Activated CD8-positive, alpha-beta memory T cell treated with anti-CD3 and anti-CD28 coated beads, Interleukin-2, amount 10 ng/mL, durations not matched to agents 7 days and 5 days (primary cell): ENCODE measurements at places on chromosomes 4 and X. TPM values are rescaled to one million over a fixed set of nuclear protein-coding genes. Genes with fewer than 3 reads are reported as not detected.

TCEAL9 gene
- 1.5 TPM for total RNA-seq

DUSP21 gene
- total RNA-seq: not detected

GRCh38 chr4:100414016-100414790 is 103.6 kb downstream of the EMCN start:
- no peak for DNase-seq
- no peaks in the 10 kb centered on the region for H3K4me1 ChIP-seq
- H3K4me3 ChIP-seq: no peak overlapping the region
- H3K27me3 ChIP-seq: peaks cover 9% of the 10 kb centered on the region

GASK1B gene
- total RNA-seq: not detected

- peaks cover 5% of the 10 kb centered on the region for H3K4me1 ChIP-seq
- no peak overlapping the region for H3K4me3 ChIP-seq
- no peaks in the 10 kb centered on the region for H3K36me3 ChIP-seq
- H3K27me3 ChIP-seq: peaks cover 10% of the 10 kb centered on the region
- no peak overlapping the region for H3K27ac ChIP-seq
Observed at GRCh38 chr4:100391086-100391485, 126.7 kb downstream of the EMCN start.

AMTN gene
- not detected for total RNA-seq

GLUD2 gene
- total RNA-seq: 0.38 TPM

GRCh38 chrX:70139736-70140135 is 6.5 kb downstream of the IGBP1 start:
- peaks cover 34% of the 10 kb centered on the region for H3K36me3 ChIP-seq
- H3K27ac ChIP-seq: peak overlapping the region; percentile 16
- no peak for DNase-seq
- peaks cover 24% of the 10 kb centered on the region for H3K4me1 ChIP-seq
- H3K27me3 ChIP-seq: no peaks in the 10 kb centered on the region

- H3K27me3 ChIP-seq: peaks cover 6% of the 10 kb centered on the region
- no peak for DNase-seq
- H3K27ac ChIP-seq: no peak overlapping the region
- H3K4me1 ChIP-seq: peaks cover 11% of the 10 kb centered on the region
- H3K4me3 ChIP-seq: no peak overlapping the region
Observed at GRCh38 chrX:13226214-13226613, 93.6 kb downstream of the ATXN3L start.

DNA sequence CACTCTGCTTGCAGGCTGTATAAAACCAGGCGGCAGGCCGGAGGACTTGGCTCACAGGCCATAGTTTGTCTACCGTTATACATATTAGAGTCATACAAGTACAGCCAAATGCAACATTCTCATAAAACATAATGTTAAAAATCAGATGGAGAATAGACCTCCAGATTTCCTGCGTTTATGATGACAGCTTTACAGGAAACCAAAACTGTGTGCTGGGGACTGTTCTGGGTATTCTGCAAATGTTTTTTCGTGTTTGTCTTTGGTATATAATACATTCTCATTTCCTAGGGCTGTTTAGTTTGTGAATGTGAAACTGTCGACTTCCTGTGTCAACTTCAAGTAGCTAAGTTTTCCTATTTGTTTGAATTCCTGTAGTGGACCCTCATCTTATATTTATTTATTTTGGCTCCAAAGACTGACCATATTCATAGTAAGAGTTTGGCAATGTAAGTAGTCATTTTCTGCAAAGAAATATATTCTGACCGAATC is 79.5 kb upstream of the FAM9C start:
- H3K27me3 ChIP-seq: no peaks in the 10 kb centered on the region
- peaks cover 37% of the 10 kb centered on the region for H3K4me1 ChIP-seq
- DNase-seq: no peak
- H3K27ac ChIP-seq: peak overlapping the region; percentile 88
- H3K4me3 ChIP-seq: peak overlapping the region; percentile 40

NEUROG2 gene
- total RNA-seq: 0.12 TPM

DNA sequence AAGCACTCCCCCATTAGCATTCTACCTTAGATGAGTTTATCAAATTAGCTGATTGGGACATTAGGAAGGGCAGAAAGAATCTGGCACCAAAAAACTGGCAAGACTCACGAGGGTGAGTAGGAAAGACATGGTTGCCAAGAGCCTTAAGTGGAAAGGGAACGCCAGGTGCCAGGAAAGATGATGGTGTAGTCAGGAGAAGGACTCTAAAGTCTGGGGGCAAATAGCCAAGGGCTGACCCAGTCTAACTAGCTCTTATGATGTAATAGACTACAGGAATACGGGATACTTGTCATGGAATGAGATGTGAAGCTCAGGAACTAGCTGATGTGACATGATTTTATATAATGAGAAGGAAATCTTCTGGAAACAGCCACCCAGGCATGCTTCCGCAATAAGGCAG is 94.8 kb downstream of the MBNL3 start:
- H3K27ac ChIP-seq: no peak overlapping the region
- no peaks in the 10 kb centered on the region for H3K4me1 ChIP-seq
- no peak for DNase-seq
- no peak overlapping the region for H3K4me3 ChIP-seq
- no peaks in the 10 kb centered on the region for H3K27me3 ChIP-seq
- peaks cover 2% of the 10 kb centered on the region for H3K36me3 ChIP-seq

SPANXA2 gene
- not detected for total RNA-seq

SPACA5B gene
- total RNA-seq: not detected

HSFX1 gene
- total RNA-seq: 0.80 TPM

- H3K36me3 ChIP-seq: no peaks in the 10 kb centered on the region
- no peak for DNase-seq
- H3K4me3 ChIP-seq: no peak overlapping the region
Observed at GRCh38 chr4:23720556-23720955, 169.3 kb downstream of the PPARGC1A start.
